ENCODE measurements at places on chromosomes 13 and 19. TPM values are rescaled to one million over a fixed set of nuclear protein-coding genes. Genes with fewer than 3 reads are reported as not detected.

DNA sequence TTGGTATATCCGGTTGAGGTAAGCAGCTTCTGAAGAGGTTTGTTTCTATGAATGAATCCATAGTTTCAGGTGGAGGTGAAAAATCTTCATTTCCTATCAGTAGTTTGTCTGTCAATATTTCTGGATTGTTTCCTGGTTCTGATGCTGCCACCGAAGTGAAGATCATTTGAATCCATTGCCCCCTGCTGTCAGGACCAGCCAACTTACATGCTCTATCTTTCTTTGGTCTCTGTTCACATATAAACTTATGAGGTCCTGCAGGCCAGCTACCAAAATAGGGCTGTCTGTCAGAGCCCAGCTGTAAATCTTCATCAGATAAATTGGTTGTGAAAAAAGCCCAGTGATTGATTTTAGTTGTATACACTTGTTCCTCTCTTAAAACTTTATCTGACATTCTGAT, 15.2 kb upstream of the N4BP2L1 start:
- no peak for DNase-seq
- no peak overlapping the region for H3K4me3 ChIP-seq
- H3K27me3 ChIP-seq = no peaks in the 10 kb centered on the region
- no peak overlapping the region for H3K27ac ChIP-seq
- peaks cover 11% of the 10 kb centered on the region for H3K4me1 ChIP-seq

DNA sequence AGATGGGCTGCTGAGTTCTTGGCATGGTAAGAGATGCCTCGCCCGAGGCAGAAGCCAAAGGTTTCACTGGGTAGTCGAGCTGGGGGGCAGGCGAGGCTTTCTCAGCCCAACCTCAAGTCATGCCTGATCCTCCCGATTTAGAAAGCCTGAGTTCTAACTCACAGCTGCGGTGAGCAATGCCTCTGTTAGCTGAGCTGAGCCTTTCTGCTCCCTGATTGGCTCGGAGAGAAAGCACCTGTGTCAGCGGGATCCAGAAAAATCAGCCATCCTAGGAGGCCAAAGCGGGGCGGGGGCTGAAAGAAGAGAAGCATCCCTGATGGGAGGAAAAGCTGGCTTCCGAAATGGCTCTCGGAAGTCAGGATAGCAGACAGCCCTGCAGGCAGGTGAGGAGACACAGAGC, 44.7 kb downstream of the CACNA1A start:
- H3K27me3 ChIP-seq = no peaks in the 10 kb centered on the region
- no peak overlapping the region for H3K27ac ChIP-seq
- no peak overlapping the region for H3K4me3 ChIP-seq
- H3K36me3 ChIP-seq = no peaks in the 10 kb centered on the region
- DNase-seq = no peak
- no peaks in the 10 kb centered on the region for H3K4me1 ChIP-seq

DNA sequence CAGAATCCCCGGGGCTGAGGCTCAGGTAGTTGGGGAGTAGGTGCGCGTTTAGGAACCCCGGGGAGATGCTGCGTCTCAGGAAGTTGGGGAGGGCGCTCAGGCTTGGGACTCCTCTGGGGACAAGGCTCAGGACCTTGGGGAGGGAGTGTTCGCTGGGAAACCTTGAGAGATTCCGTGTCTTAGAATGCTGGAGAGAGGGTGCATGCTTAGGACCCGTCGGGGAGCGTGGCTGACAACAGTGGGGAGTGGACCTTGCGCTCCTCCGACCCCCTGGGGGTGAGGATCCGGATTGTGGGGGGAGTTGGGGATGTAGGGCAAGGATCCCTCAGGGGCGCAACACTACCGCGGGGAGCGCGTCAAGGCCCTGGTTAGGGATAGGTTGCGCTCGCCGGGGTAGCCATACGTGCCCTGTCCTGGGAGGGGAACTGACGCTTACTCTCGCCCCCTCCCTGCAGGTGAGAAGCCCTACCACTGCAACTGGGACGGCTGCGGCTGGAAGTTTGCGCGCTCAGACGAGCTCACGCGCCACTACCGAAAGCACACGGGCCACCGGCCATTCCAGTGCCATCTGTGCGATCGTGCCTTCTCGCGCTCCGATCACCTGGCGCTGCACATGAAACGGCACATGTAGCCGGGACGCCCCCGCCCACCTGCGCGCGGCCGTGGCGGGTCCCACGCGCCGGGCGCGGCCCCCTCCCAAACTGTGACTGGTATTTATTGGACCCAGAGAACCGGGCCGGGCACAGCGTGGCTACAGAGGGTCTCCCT, 2.0 kb downstream of the KLF2 start:
- H3K27ac ChIP-seq = peak overlapping the region; percentile 66
- H3K27me3 ChIP-seq = no peaks in the 10 kb centered on the region
- DNase-seq = no peak
- H3K4me1 ChIP-seq = peaks cover 24% of the 10 kb centered on the region

DNA sequence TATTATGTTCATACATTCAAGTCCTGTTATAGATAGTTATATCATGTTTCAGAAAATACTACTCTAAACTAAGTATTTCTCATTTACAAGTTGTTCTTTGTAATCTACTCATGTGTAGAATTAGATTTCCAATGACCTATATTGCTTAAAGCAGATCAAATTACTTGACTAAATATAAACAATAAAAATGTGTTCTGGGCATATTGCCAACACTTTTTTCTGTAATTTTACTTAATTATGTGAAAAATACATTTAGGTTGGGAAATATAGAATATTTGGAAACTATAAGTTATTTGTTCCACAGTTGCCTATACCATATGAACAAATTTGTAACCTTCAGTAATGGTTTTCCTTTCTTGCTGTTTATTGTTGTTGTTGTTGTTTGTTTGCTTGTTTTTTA, 275.2 kb upstream of the PCDH9 start:
- H3K27ac ChIP-seq = no peak overlapping the region
- no peaks in the 10 kb centered on the region for H3K36me3 ChIP-seq
- H3K4me3 ChIP-seq = no peak overlapping the region
- no peaks in the 10 kb centered on the region for H3K4me1 ChIP-seq
- DNase-seq = no peak
- no peaks in the 10 kb centered on the region for H3K27me3 ChIP-seq

The TMC4 gene
- 2.0 TPM for total RNA-seq

The CPB2 gene
- total RNA-seq = not detected

DNA sequence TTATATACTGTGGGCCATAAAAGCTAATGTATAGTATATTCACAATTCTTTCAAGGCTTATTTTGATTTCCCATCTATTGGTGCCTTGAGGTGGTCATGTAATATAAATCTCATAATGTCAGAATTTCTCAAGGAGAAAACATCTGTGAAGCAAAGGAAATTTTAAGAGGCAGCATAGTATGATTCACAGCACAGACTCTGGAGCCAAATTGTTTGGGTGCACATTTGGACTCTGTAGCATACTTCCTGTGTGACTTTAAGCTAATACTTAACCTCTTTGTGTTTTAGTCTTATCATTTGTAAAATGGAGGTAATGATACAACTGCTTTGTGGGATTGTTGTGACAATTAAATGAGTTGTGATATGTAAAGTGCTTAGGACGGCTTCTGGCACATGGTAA, 67.6 kb downstream of the PIBF1 start:
- H3K27me3 ChIP-seq = no peaks in the 10 kb centered on the region
- H3K4me3 ChIP-seq = no peak overlapping the region
- H3K27ac ChIP-seq = no peak overlapping the region
- no peaks in the 10 kb centered on the region for H3K4me1 ChIP-seq

DNA sequence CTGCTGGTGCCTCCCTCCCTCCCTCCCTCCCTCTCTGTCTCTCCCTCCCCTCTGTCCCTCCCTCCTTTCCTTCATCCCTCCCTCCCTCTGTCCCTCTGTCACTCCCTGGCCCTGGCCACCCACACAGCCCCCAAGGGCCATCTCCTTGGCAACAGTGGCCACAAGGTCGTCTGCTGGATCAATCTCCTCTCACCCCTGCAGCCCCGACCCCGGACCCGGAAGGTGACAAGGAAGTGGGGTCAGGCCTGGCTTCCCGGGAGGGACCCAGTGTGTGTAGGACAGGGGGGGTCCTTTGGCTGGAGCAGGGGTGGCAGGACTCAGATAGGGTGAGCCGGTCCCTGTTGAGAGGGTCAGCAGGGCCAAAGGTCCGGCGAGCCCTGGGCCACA, 21.9 kb upstream of the TCF3 start:
- no peak for DNase-seq
- H3K4me1 ChIP-seq = no peaks in the 10 kb centered on the region
- peaks cover 41% of the 10 kb centered on the region for H3K27me3 ChIP-seq
- H3K4me3 ChIP-seq = no peak overlapping the region
- no peak overlapping the region for H3K27ac ChIP-seq

- no peak for DNase-seq
- H3K4me3 ChIP-seq = peak overlapping the region; percentile 34
- H3K27ac ChIP-seq = peak overlapping the region; percentile 62
- H3K4me1 ChIP-seq = peaks cover 50% of the 10 kb centered on the region
- H3K27me3 ChIP-seq = peaks cover 3% of the 10 kb centered on the region
These were observed 180.5 kb downstream of the COL4A1 start for GRCh38 chr13:110126391-110126961.

GRCh38 chr13:31286930-31287329, 87.2 kb downstream of the B3GLCT start:
- DNase-seq = no peak
- H3K4me3 ChIP-seq = no peak overlapping the region
- H3K36me3 ChIP-seq = peaks cover 34% of the 10 kb centered on the region

- no peak for DNase-seq
- H3K4me1 ChIP-seq = peaks cover 1% of the 10 kb centered on the region
- H3K36me3 ChIP-seq = no peaks in the 10 kb centered on the region
- H3K4me3 ChIP-seq = no peak overlapping the region
- no peak overlapping the region for H3K27ac ChIP-seq
These were observed 10.5 kb downstream of the IZUMO2 start for GRCh38 chr19:50152578-50152977.

- H3K36me3 ChIP-seq = peaks cover 3% of the 10 kb centered on the region
- H3K27me3 ChIP-seq = no peaks in the 10 kb centered on the region
- no peak for DNase-seq
- H3K4me3 ChIP-seq = no peak overlapping the region
These were observed 66.1 kb downstream of the ATP7B start for GRCh38 chr13:51945149-51945548.

DNA sequence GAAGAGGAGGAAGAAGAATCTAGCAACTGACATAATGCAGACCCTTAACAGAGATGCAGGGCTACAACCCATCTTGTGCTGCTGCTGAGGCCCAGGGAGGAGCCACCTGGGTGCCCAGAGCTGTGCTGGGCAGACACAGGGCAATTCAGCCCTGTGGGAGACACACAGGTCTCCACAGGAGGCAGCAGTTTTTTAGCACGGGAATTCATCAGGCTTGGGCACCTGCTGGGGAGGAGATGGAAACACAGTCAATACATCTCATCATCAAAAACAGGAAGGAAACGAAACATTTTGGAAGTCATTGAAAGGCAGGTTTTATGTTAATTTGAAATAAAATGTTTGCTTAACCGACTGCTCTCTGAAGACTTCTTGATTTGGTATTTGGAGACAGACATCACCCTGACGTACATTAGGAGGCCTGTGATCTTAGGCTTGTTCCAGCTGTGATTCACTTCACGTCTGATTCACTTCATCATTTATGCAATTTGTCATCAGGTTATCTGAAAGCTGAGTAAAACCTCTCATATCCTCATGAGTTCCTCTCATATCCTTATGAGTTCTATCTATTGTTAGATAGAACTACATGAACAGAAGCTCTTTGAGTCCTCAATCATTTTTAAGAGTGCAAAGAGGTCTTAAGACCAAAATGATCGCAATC, 77.4 kb downstream of the CYSLTR2 start:
- H3K27ac ChIP-seq = no peak overlapping the region
- no peaks in the 10 kb centered on the region for H3K36me3 ChIP-seq
- H3K27me3 ChIP-seq = peaks cover 20% of the 10 kb centered on the region
- no peak for DNase-seq

The C19orf33 gene
- total RNA-seq = not detected

DNA sequence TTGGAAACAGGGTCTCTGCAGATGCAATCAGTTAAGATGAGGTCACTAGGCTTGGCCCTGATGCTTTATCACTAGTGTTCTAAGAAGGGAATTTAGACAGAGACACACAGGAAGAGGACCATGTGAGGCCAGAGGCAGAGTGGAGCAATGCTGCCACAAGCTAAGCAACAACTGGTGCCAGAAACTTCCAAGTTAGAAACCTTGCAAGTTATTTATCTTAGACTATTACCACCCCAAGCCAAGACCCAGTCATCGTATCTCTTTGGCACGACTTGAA, 81.1 kb downstream of the DOCK9 start:
- H3K27ac ChIP-seq = no peak overlapping the region
- peaks cover 13% of the 10 kb centered on the region for H3K36me3 ChIP-seq
- no peaks in the 10 kb centered on the region for H3K27me3 ChIP-seq
- peaks cover 3% of the 10 kb centered on the region for H3K4me1 ChIP-seq
- H3K4me3 ChIP-seq = no peak overlapping the region

The S1PR4 gene
- total RNA-seq = not detected

- DNase-seq = no peak
- H3K27me3 ChIP-seq = peaks cover 7% of the 10 kb centered on the region
- H3K27ac ChIP-seq = no peak overlapping the region
- peaks cover 12% of the 10 kb centered on the region for H3K4me1 ChIP-seq
These were observed 131.5 kb downstream of the DLEU7 start for GRCh38 chr13:50711996-50712395.

GRCh38 chr13:57583529-57583928, 48.0 kb upstream of the PCDH17 start:
- no peak overlapping the region for H3K27ac ChIP-seq
- H3K27me3 ChIP-seq = peaks cover 5% of the 10 kb centered on the region
- no peak for DNase-seq
- peaks cover 3% of the 10 kb centered on the region for H3K4me1 ChIP-seq

GRCh38 chr13:94992036-94992960, 280.0 kb upstream of the SOX21 start:
- H3K36me3 ChIP-seq = no peaks in the 10 kb centered on the region
- H3K27me3 ChIP-seq = peaks cover 70% of the 10 kb centered on the region
- H3K27ac ChIP-seq = no peak overlapping the region
- H3K4me1 ChIP-seq = no peaks in the 10 kb centered on the region
- no peak for DNase-seq

The PCDH9 gene
- total RNA-seq = 34.6 TPM

DNA sequence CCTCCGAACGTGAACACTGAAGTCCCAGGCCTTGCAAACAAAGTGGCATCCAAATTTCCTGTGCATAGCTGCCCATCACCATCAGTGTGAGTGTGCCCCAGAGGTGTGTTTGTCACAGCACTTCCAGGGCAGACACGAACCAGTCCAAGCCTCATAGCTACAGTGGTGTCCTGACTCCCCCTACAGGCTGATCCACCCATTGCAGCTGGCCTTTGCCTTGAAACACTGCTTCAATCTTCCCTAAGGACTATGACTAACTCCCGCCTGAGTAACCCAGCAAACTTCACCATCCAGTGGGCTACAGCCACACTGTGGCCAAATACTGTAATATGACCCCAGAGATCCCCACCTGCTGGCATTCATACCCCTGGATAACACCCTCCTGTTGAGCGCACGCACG, 3.9 kb downstream of the ZNF266 start:
- DNase-seq = no peak
- peaks cover 51% of the 10 kb centered on the region for H3K36me3 ChIP-seq
- no peak overlapping the region for H3K4me3 ChIP-seq
- H3K4me1 ChIP-seq = peaks cover 23% of the 10 kb centered on the region
- H3K27ac ChIP-seq = no peak overlapping the region

The HIPK4 gene
- 0.29 TPM for total RNA-seq
